ENCODE measurements at places on chromosomes 3 and 15.

DNA sequence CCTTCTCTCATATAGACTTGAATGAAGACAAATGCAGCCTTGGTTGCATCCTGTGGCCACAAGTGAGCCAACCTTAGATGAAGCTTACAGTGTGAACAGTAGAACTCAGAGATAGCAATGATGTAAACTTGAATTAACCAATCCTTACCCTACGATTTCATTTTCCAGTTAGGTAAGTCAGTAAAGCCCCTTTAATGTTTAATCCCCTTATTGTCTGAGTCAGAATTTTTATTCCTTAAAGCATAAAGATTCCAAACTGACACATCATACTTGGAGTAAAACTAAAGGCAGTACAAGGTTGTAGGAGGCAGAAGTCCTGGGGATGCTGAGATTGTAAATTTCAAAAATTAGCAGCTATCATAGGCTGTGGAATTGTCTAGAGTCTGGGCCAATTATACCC, 507.8 kb upstream of the DPH6 start:
- DNase-seq = no peak

DNA sequence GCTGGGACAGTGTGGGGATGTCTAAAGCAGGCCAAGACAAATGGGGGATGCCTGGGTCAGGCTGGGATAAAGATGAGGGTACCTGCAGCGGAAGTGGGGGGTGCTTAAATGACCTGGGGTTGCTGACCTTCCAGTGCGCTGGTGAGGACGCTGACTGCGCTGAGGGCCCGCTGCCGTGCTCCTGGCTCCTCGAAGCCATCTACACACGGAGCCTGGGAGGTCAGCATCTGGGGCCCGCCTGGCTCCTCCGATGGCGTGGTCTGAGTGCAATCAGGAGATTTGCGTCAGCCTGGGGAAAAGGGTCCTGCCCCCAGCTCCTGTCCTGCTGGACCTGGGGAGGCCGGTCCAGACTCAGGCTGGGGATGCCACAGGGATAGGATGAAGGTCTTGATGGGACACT, 50.7 kb downstream of the SCN5A start:
- no peak for DNase-seq

- no peak for DNase-seq
These were observed 1.5 kb upstream of the CSPG4 start for GRCh38 chr15:75714195-75714594.

- DNase-seq = peak; percentile 17
These were observed 80.2 kb downstream of the WNT5A start for GRCh38 chr3:55406696-55407425.

- no peak for DNase-seq
These were observed 4.8 kb upstream of the SLC26A6 start for GRCh38 chr3:48639944-48640606.

GRCh38 chr15:91263632-91264531, 163.8 kb downstream of the SV2B start:
- peak; percentile 64 for DNase-seq

DNA sequence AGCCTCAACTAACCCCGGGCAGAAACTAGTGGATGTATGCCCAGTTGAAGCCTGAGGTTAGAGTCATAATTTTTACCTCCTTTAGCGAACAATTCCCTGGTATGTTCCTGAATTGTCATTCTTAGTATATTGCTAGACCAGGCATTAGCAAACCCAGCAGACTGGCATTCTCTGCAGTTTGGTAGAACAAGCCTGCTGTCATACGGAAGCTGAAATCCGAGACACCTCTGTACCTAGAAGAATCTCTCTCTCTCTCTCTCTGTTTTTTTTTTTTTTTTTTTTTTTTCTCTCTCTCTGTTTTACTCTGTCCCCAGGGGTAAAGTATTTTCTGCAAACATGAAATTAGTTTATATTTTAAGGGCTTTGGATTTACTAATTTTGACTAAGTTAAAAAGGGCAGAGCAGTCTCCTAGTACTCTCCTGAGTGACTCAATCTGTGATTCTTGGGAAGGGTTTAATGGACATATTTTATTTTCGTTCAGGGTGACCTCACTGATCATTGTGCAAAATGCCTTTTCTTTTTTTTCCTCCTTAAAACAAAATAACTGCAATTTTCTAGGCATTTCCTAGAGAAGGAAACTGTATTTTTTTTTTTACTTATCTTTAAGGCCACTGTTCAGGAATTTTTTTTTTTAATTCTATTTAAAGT, 133.6 kb upstream of the ICE2 start:
- DNase-seq = peak; percentile 17

DNA sequence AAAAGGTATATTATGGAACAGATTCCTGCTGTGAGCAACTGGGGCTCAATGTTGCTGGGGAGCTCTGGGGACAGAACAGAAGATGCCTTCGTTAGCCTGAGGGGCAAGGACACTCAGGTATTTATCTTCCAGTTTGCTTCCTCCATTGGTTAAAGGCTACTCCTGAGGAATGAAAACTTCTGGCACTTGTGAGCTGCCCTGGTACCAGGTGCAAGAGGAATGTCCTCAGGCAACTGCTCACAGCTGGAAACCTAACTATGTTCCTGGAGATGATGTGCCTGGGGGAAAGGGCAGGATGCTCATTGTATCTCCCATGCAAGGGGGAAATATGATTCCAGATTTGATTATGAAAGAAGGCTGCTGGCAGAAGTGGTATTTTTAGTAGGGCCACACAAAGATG, 54.0 kb upstream of the BBX start:
- no peak for DNase-seq

DNA sequence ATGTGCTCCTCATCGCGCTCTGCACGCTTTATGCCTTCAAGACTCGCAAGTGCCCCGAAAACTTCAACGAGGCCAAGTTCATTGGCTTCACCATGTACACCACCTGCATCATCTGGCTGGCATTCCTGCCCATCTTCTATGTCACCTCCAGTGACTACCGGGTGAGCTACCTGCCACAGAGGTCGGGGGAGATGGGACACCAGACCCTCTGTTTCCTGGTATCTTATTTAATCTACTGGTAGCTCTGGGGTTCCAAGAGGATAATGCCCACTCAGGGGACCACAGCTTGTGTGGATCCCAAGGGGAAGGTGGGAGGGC, 9.1 kb downstream of the GRM2 start:
- DNase-seq = no peak

DNA sequence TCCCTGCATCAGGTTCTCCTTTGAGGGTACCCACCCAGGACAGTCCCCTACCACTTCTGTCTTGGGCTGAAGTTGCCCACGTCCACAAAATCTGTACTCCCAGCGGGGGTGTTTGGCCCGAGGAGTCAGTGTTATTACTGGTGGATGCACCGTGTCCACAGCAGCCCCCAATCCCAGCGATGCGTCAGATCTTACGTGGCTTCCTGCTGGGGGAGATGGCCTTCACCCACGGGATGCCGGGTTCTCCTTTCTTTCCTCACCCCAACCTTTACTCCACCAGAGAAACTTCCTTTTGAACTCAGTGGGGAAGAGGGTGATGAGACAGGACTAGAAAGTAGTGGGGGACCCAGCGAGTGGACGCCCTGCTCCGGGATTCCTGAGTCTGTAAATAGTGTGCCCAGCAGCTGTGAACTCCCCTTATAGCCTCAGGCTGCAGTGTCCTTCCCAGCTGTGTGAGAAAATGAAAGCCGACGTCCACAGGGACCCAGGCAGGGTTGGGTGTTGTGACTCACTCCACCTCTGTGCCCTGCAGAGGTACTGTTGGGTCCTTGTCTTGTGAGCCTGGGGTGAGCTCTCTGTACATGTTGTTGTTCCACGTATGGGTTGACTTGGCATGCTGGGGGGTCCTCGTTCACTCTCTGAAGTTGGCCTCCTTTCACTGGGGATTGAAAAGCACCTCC, 31.5 kb downstream of the CRTAP start:
- DNase-seq = no peak

- DNase-seq = peak; percentile 18
These were observed 47.1 kb downstream of the CMTM7 start for GRCh38 chr3:32438596-32439344.

GRCh38 chr3:134737516-134737915, 57.5 kb upstream of the EPHB1 start:
- no peak for DNase-seq

GRCh38 chr3:140848666-140849065, 93.0 kb upstream of the SLC25A36 start:
- no peak for DNase-seq

GRCh38 chr3:127068871-127069270, 86.0 kb downstream of the PLXNA1 start:
- no peak for DNase-seq

DNA sequence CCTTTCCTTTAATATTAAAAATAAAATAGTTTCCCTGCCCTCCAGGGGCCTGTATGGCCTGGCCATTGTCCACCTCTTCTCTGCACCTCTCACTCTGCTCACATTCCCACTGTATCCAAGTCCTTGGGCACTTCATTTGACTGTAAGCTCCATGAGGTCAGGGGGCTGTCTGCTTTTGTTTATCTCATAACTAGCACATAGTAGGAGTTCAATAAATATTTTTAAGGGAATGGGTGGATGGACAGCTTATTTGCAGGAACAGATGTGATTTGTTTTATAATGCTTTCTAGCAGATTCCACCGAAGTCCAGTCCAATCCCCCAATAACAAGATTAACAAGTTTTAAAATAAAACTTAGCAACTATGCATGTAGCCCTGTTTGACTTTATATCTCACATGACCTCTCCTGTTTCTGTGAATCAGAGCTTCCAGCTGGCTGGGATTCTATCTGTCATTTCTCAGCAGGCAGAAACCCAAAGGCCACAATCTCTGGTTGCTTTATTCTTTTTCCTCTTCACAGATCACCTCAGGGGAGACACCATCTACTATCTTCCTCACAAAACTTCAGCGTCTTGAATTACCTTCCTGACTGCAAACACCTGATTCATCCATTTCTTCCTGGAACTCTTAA, 123.0 kb upstream of the NR2F2 start:
- no peak for DNase-seq

GRCh38 chr15:70437089-70437488, 326.3 kb downstream of the UACA start:
- DNase-seq = no peak

- peak; percentile 65 for DNase-seq
These were observed 31.4 kb downstream of the NPTN start for GRCh38 chr15:73601451-73602445.
